ENCODE measurements at places on chromosomes 13 and 19. TPM values are rescaled to one million over a fixed set of nuclear protein-coding genes. Genes with fewer than 3 reads are reported as not detected.

DNA sequence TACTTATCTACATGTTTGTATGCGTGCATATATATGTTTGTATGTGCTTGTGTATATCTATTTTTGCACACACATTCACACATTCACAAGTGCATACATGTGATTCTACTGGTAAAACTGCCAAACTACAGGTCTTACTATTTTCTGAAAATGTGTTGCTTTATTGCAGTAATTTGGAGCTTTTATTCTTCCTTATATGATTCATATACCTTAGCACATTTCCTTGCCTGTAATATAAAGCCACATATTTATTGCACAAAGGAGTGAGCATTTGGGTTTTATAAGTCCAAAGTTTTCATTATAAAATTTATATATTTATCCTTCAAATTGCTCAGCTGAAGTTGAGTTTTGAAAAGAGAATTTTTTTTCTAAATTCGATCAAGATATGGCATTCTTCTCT, 1120.4 kb upstream of the PCDH9 start:
- no peak for DNase-seq

- peak; percentile 75 for DNase-seq
These were observed 4.3 kb downstream of the FAAP24 start for GRCh38 chr19:32976223-32976805.

- no peak for DNase-seq
These were observed 350.7 kb downstream of the EFNB2 start for GRCh38 chr13:106184790-106185189.

- DNase-seq = peak; percentile 29
These were observed 397.7 kb downstream of the GPC6 start for GRCh38 chr13:93624311-93624777.

DNA sequence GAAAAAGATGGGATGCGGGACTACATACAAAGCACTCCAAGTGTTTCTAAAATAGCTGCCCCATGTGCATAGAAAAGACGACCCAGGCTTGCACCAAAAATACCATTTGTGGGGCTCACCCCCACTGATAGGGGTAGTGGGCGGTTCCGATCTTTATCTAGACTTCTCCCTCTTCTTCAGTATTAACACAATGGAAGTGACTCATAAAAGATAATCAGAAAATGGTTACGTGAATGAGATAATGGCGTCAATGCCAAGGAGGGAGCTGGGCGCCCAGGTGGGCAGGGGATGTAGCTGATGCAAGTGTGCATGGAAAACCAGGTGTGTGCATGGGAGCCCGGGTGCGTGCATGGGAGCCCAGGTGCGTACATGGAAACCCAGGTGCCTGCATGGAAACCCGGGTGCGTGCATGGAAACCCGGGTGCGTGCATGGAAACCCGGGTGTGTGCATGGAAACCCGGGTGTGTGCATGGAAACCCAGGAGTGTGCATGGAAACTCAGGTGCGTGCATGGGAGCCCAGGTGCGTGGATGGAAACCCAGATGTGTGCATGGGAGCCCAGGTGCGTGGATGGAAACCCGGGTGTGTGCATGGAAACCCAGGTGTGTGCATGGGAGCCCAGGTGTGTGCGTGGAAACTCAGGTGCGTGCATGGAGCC, 32.7 kb downstream of the LAMP1 start:
- DNase-seq = no peak

Gene ZNF28
- 18.6 TPM for total RNA-seq

Measured in fibroblast of villous mesenchyme (primary cell).